ENCODE measurements at places on chromosomes 11 and 22.

DNA sequence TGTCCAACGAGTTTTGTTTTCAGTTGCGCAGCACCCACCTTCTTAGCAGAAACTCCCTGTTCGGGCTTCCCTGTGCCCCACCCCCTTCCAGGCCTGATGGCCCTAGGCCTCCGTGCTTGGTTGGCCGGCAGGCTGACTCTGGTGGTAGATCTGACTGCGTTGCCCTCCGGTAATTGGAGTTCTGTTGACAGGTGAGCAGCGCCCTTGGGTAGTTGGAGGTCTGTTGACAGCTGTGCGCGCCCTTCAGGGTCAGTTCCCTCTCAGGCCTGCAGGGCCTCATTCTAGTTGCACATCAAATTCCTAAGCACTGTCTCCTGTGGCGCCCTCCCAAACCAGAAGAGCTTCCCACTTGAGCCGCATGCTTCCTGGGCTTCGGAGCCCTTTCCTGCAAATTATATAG, 776 bp downstream of the DGCR6 start:
- DNase-seq: no peak

- DNase-seq: no peak
These were observed 507.2 kb upstream of the LARGE1 start for GRCh38 chr22:34427436-34427835.

GRCh38 chr11:120586728-120587127, 75.2 kb downstream of the GRIK4 start:
- DNase-seq: no peak

GRCh38 chr11:10686311-10686710, 7.2 kb downstream of the IRAG1 start:
- DNase-seq: no peak

GRCh38 chr11:107720303-107720774, 8.5 kb upstream of the SLN start:
- no peak for DNase-seq

DNA sequence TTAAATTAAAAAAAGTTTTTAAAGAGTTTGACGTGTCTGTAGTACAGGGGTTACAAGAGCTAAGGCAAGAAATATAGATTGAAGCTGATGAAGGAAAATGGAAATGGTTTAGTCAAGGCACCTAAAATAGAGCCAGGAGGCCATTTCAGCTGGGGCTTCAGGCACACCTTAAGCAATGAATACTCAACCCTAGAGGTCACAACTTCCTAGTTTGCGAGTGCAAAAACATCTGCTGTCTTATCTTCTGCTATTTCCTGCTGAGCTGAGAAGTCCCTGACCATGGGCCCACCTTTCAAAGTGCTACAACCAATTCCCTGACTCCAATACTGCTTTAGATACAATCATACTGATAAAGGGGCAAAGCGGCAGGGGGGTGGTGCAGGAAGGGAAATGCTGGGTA, 87.4 kb downstream of the DLG2 start:
- no peak for DNase-seq

DNA sequence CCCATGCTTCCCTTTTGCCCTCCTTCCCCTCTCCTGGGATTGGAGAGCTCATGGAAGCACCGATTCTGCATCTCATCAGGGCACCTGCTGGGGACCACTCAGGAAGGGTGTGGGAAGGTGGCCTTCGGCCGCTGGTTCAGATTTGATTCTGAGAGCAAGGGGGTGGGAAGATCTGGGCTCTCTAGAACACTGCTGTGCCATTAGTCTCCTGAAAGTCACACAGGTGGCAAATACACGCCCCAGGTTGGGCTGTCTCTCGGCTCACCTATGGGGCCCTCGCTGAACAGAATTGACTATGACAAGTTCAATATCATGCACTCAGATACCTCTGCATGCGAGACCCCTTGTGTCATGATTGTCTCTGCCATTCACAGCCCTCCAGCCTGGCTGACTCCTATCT, 12.8 kb upstream of the APOBEC3A start:
- DNase-seq: no peak

DNA sequence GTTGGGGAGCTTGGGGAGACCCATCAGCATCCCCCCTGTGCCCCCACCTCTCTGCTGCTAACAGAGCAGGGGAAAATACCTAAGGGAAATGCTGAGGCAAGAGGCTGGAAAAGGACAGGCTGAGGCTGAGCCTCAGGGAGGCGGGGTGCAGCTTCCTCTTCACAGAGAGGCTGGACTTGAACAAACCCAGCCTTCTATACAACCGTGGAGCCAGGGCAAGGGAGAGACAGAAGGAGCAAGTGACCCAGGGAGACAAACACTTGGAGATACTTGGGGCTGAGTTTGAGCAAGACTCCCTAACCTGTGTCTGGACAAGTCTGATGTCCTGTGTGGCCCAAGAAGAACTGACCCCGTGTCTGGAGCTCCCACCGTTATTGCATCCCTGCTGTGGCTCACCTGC, at the start of gene SLCO2B1:
TSS of gene SLCO2B1 (plus strand) at position 229 of the 400 bp plus-strand sequence. CDS start 275 bp downstream, outside the sequence.
- no peak for DNase-seq

GRCh38 chr22:44736581-44737405, 15.6 kb upstream of the ARHGAP8 start:
- no peak for DNase-seq

DNA sequence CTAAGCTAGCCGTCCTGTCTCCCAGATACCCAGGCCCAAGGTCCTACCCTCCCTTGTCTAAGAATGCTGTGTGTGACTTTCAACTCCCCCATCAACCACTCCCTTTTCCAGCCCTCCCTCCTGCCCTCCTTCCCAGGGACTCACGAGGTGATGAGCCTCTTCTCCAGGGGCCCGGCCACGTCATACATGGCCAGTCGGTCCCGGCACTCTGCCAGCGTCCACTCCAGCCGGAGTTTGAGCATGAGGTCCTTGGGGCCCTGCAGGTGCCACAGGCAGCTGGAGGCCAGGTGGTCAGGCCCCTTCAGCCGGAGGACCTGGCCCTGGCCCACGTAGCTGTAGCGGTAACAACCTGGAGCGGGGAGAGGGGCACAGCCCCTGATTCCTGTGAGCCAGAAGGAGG, 20.1 kb downstream of the TMPRSS6 start:
- DNase-seq: no peak

GRCh38 chr11:73227571-73228211, 9.6 kb downstream of the P2RY2 start:
- DNase-seq: no peak

- DNase-seq: no peak
These were observed 32.9 kb upstream of the HORMAD2 start for GRCh38 chr22:30047364-30047738.

DNA sequence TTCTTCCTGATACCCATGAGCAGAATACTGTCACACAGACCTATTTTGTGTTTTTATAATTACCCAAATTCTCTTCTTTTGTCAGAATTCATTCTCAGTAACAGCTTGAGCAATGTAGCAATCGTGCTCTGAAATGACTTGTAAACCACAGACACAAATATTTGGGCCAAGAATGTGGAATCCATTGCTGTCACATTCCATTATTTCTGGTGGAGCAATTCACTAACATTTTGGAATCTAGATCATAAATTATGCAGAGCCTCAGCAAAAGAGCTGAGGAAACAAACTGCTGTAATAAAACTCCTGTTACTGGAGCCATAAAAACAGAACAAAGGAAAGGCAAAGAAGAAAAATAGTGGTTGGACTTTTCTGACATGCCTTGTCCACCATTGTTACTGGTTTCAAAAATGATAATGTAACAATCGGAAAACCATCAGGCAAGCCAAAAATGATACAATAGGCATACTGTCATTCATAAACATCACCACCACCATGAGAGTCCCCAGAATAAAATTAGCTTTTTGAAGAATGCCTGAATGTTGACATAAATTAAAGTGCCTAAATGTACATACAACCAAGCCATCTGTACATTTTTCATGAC, 223.4 kb upstream of the PITPNB start:
- peak; percentile 93 for DNase-seq

- DNase-seq: no peak
These were observed 306.4 kb downstream of the NXPE2 start for GRCh38 chr11:114984611-114985163.

DNA sequence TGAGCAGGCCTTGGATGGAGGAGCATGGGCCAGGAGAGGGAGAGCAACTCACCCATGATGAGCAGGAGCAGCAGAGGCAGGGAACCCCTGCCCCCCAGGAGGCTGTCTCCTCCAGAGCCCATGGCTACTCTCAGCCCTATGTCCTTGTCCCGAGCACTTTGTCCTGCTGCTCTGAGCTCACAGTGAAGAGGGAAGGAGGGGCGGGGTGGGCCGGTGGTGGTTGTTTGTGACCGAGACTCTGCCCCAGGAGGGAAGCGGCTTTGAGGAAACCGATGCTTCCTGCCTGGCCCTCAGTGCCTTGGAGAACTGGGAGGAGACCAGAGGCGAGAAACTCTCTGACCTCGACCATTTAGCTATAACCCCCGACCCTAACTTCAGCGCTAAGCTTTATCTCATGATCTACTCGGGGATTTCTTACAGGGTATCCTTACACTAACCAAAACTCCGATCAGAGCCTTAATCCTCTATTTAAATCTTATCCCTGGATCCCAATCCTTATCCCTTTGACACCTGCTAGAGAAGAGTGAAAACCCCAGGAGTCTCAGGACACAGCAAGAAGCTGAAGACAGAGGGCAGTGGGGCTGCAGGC, at the start of gene ROBO4:
TSS of gene ROBO4 (minus strand) at position 192 of the 589 bp plus-strand sequence. CDS start at position 122, 70 bp downstream.
- DNase-seq: no peak

- no peak for DNase-seq
These were observed 83.0 kb downstream of the ALX4 start for GRCh38 chr11:44226945-44227344.

- DNase-seq: no peak
These were observed 23.9 kb downstream of the TTC17 start for GRCh38 chr11:43382614-43383013.

- no peak for DNase-seq
These were observed 8.2 kb downstream of the PACSIN2 start for GRCh38 chr22:43006753-43007152.

GRCh38 chr11:126740846-126741245, 259.7 kb downstream of the KIRREL3 start:
- DNase-seq: no peak

DNA sequence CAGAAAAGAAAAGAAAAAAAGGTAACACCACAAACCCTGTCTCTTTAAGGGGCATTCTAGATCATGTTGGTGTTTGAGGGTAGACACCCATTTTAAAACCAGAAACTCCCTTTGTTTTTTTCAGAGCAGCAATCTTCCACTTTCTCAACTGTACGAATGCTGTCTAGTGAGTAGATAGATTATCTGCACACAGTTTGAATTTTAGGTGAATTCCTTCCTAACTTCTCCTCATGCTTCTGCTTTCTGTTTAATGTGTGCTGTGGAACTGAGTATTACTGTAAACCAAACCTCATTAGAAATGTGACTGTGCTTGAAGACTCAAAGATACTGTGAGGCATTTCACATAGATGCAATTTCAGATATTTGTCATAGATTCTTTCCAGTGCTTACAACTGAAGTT, 102.4 kb downstream of the PRMT3 start:
- DNase-seq: no peak

DNA sequence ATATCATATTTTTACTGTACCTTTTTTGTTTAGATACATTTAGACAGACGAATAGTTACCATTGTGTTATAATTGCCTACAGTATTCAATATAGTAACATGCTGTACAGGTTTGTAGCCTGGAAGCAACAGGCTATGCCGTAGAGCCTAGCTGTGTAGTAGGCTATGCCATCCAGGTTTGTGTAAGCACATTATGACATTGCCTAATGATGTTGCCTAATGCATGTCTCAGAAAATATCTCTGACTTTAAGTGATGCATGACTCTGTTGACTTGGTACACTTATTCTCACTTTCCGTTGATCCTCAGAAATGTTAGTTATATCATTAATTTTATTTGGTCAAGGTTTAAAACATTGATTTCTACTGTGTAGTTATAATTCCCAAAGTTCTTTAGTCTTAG, 39.9 kb downstream of the OR2AT4 start:
- DNase-seq: no peak

GRCh38 chr11:95776859-95777258, 12.7 kb downstream of the FAM76B start:
- no peak for DNase-seq

GRCh38 chr22:17477391-17477833, 85.9 kb upstream of the SLC25A18 start:
- DNase-seq: no peak

DNA sequence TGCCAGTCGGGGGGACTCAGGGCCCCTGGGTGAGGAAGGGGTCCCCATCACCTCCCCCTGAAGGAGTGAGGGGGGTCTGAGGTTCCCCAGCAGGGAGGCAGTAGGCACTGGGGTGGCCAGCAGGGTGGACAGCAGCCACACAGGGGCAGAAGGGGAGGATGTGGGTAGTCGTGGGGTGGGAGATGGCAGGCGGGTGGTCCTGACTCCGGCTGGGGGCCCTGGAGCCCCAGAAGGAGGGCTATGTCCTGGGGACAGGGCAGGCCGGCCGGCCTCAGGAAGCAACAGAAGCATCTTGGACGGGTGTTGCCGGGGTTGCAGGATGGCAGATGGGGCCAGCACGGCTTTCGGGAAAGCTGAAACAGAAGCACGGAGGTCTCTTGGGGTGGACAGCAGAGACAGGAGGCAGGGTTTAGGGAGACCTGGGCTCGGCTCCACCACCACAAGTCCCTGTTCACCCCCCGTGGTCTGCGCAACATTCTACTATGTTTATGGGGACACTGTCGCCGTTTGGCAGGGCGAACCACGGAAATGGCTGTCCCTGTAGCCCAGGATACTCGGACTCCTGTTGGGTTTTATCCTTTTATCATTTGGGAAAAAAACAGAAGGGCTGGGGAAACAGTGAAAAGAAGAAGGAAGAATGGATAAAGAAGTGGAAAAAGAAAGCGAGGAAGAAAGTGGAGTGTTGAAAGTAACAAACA, 14.1 kb downstream of the VWCE start:
- no peak for DNase-seq

- no peak for DNase-seq
These were observed 87.1 kb downstream of the MYEOV start for GRCh38 chr11:69380921-69381581.

DNA sequence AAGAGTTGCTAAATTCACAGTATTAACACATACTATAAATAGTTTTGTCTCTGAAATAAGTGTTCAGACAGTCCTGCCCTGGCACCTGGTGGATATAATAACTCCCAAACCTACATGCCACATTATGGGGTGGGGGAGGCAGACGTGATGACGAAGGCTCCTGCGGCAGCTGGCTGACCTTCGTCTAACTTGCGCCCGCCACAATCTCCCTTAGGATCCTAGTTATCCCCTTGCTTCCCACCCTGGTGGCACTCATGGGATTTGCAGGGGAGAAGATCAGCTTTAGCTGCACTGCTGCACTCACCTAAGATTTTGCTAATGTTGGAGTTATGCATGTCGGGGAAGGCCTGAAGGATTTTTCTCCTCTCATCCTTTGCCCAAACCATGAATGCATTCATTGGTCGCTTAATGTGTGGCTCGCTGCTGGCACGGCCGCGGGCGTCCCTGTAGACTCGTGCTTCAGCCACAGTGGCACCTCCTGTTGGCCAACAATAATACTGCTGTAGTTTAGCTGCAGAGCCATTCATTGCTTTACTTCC, 367.6 kb downstream of the SOX6 start:
- DNase-seq: no peak

GRCh38 chr22:26756675-26757293, 99.4 kb downstream of the MIAT start:
- no peak for DNase-seq

- no peak for DNase-seq
These were observed 309.0 kb downstream of the BLID start for GRCh38 chr11:121807051-121807450.

GRCh38 chr11:24509114-24509513, 12.3 kb downstream of the LUZP2 start:
- no peak for DNase-seq

- no peak for DNase-seq
These were observed 5.9 kb upstream of the BDNF start for GRCh38 chr11:27705873-27706820.

GRCh38 chr11:128506999-128507611, 80.3 kb downstream of the ETS1 start:
- peak; percentile 81 for DNase-seq

Data from astrocyte of the cerebellum (primary cell).